LHCN-M2 (cell line): ENCODE measurements at places on chromosomes 6 and 20.

DNA sequence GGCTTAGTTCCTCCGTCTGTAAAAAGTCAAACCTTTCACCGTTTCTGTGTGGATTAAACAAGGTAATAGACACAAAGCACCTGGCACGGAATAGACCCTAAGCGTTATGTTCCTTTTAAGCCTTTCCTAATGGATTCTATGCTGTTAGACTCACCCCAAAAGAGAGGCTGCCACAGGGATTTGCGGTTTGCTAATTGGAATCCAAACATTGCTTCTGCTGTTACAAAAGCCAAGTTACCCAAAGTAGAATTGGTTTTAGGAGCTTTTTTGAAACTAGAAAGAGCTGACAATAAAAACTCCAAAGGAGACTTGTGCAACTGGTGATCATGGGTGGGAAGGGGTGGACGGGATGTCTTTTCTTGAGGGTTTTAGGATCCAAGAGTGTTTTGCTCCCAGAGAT, 178.0 kb downstream of the BMP7 start:
- DNase-seq, result no peak

- DNase-seq, result no peak
These were observed 5.9 kb downstream of the WASF1 start for GRCh38 chr6:110173506-110174132.

DNA sequence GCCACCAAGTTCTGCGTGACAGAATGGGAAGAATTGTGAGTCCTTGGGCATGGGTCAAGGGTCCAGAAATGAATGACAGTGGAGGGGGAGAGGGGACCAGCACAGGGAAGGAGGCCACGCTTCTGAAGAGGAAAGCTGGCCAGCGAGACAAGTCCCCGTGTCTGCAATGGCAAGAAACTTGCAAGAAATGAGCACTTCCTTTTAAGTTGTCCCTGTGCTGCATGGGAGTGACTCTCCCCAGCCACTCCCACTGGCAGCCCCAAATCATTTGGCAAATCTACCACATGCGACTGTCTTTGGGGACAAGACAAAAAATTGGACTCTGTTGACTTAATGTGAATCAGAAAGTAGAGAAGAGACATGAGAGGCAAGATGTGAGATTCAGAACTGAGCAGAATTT, 242.2 kb upstream of the RREB1 start:
- DNase-seq, result no peak

GRCh38 chr6:128370072-128370471, 150.3 kb downstream of the PTPRK start:
- DNase-seq, result peak; percentile 75

GRCh38 chr6:3337521-3338350, 79.0 kb downstream of the PSMG4 start:
- DNase-seq, result no peak

- no peak for DNase-seq
These were observed 3.5 kb downstream of the SERPINB9 start for GRCh38 chr6:2899596-2899995.

DNA sequence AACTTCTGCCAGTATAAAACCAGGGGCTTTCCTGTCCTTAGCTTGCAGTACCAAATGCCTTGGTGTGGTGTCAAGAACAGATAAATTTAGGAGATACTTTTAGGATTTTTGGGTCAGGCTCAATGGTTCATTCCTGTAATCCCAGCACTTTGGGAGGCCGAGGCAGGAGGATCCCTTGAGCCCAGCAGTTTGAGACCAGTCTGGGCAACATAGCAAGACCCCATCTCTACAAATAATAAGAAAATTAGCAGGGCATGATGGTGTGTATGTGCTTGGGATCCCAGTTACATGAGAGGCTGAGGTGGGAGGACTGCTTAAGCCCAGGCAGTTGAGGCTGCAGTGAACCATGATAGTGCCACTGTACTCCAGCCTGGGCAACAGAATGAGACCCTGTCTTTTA, 3.2 kb upstream of the ZBTB12 start:
- DNase-seq, result no peak

GRCh38 chr20:23116311-23117089, 30.4 kb upstream of the CD93 start:
- peak; percentile 75 for DNase-seq

GRCh38 chr6:143022587-143022986, 38.1 kb upstream of the AIG1 start:
- DNase-seq, result no peak

DNA sequence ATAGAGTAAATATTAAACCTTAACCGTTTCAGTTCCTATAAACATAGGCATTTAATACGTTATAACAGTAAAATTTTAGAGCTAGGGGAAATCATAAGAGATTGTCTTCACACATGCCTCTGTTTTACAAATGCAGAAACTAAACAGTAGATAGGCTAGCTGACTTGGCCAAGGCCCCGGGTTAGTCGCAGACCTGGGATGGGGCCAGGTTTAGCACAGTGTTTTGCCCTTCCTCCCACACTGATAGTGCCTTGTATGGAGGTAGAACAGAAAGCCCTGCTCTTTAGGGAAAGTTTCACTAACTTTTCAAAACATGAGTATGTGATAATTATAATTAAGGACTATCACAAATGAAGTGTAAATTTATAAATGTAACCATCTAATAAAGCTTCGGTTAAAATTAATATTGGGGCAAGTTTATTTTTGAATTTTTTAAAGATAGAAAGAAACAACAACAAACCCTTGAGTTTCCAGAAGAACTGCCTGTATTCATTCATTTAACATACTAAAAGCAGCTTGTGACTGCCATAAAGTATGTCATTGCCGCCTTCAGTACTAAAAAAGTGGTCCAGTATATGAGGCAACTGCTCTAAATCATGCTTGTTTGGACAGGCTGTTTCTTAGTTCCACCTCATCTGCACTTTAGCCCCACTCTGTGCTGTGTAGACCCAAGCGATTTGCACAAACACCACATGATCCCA, 62.5 kb upstream of the LOC128125822 start:
- no peak for DNase-seq

- DNase-seq, result no peak
These were observed 33.8 kb downstream of the SUMO4 start for GRCh38 chr6:149433881-149434280.

DNA sequence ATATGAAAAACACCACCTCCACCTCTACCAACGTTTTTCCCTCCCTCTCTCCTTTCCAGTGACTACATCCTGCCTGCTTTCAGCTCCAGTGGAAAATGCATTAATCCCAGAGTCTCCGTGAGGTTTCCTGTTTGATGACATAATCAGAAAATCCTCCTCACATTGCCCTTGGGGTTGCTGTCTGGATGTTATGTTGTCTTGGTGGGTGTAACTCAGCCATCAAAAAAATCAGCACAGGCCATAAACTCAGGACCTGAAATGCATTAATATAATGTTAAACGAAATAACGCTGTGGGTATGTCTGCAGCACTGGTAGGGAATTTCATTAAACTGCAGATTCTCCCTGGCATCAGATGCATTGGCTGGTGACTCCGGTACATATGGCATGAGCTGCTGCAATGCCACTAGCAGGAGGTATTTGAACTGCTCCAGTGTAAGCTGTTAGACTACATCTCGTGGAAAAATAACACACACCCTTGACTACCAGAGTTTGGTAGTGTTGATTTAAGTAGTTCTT, 297.8 kb downstream of the PRL start:
- DNase-seq, result peak; percentile 59

GRCh38 chr6:30006170-30007131, 54.6 kb upstream of the POLR1H start:
- peak; percentile 6 for DNase-seq

GRCh38 chr6:43710576-43710975, 23.0 kb upstream of the MRPS18A start:
- DNase-seq, result no peak

GRCh38 chr6:144777249-144777648, 492.1 kb downstream of the UTRN start:
- DNase-seq, result no peak

DNA sequence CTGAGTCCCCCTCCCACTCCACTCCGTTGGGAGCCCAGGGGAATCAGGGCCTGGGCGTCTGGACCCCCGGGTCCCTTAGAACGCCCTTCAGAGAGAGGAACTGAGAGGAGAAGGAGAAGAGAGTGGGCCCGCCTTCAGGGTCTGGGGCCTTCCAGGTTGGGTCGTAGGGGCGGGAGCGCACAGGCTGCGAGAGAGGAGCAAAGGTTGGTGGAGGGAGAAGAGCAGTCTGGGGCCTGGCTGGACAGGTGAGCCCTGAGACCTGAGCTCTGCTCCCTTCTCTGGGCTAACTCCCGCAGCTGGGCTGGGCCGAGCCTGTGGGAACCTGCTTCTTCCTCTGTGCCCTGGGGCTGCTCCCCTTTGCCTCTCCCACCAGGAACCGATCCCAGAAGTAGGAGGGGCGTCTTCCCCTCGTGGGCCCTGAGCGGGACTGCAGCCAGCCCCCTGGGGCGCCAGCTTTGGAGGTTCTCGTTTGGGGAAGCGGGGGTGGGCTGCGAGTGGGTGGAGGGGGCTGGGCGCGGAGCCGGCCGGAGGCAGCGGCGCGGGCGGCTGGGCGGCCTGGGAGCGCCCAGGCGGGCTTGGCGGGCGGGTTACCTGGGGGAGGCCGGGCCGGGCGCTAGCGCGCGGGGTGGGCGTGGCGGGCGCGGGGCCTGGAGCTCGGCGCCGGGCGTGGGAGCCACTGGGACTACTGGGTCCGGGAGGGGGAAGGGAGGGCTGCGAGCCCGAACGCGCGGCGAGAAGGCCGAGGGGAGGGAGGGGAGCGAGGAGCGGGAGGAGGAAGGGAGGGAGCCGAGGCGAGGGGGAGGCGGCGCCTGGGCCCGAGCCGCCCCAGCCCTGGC, at the start of gene DDR1:
Gene DDR1 (plus strand): TSS at position 835 of the 836 bp plus-strand sequence. CDS start 4,211 bp downstream, outside the sequence.
- peak; percentile 15 for DNase-seq

- no peak for DNase-seq
These were observed 35.7 kb downstream of the UBR2 start for GRCh38 chr6:42599558-42599957.

DNA sequence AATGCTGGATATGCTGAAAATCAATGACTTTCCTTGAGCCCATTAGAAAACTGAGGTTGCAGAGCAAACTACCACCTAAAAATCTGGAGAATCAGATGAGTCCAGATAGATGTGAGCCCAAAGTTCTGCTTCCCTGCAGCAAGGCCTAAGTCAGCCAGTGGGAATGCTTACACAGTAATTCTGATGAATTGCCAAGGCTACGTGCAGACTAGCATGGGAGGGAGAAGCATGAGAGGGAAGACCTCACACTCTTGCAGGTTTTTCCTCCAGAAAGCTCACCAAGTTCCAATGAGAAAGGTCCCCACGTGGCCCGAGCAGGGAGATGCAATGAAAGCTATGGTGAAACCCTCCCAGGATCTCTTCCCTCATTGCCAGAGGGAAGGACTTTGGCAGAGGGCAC, 104.8 kb upstream of the SIRPA start:
- no peak for DNase-seq

GRCh38 chr6:127518191-127518709, 885 bp downstream of the MTCL3 start:
- DNase-seq, result no peak

DNA sequence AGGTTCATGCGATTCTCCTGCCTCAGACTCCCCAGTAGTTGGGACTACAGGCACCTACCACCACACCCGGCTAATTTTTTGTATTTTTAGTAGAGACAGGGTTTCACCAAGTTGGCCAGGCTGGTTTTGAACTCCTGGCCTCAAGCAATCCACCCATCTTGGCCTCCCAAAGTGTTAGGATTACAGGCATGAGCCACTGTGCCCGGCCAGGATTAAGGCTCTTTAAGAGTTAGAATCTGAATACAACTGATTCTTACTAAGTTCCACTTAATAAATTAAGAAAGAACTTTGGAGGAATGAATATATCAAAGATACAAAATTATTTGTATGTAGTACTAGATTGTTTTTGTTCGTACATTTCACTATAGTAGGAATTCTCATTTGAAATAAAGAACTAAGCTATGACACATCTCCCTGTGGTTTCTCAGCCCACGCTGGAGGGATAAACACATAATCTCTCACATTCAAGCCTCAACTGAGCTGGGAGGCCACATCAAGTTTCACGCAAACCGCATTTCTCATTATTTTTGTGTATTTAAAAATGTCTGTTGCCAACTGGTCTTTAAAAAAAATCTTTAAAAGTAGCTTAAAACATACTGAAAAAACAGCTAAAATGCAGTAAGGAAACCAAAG, 34.2 kb downstream of the DTNBP1 start:
- DNase-seq, result peak; percentile 85

GRCh38 chr6:136767570-136768309, 24.5 kb downstream of the MAP3K5 start:
- DNase-seq, result no peak

DNA sequence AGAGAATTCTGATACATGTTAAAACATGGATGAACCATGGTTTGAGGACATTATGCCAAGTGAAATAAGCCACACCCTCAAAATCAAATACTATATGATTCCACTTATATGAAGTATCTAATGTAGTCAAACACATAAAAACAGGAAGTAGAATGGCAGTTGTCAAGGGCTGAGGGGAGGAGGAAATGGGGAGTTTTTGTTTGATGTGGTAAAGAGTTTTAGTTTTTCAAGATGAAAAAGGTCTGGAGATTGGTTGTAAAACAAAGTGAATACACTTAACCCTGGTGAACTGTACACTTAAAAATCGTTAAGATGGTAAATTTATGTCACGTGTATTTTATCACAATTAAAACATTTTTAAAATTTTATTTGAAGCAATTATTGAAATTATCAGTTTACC, 127.4 kb upstream of the GRIK2 start:
- DNase-seq, result no peak

DNA sequence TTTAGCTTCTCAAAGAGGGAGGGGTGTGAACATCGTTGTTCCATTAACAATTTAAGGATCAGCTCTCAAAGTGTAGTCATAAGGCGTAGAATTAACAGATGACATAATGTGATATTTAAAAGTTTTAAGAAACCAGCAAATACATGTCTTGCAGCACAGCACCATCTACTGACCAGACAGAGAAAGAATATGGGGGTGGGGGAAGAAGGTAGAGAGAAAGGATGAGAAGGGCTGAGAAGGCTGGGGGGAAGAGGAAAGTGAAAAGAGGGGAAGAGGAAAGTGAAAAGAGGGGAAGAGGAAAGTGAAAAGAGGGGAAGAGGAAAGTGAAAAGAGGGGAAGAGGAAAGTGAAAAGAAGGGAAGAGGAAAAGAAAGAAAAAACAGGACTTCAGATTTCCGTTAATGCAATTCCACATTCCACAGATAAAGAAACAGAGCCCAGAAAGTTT, 80.9 kb downstream of the HAO1 start:
- DNase-seq, result peak; percentile 85

GRCh38 chr20:31967830-31968249, at the start of gene XKR7:
Gene XKR7, plus strand, starts transcription at chr20:31968151. Its CDS starts 25 bp downstream, at chr20:31968176.
- no peak for DNase-seq

GRCh38 chr6:25660512-25660911, 8.5 kb downstream of the SCGN start:
- peak; percentile 96 for DNase-seq

GRCh38 chr6:122652431-122652830, 42.2 kb downstream of the PKIB start:
- DNase-seq, result no peak

GRCh38 chr6:143775336-143775735, 67.8 kb upstream of the LTV1 start:
- DNase-seq, result no peak
